Hepatocyte (in vitro differentiated cells): ENCODE measurements at places on chromosomes 2 and 18. TPM values are rescaled to one million over a fixed set of nuclear protein-coding genes. Genes with fewer than 3 reads are reported as not detected.

Gene CCDC85A
- total RNA-seq = 2.5 and 3.0 TPM in 2 replicates

Gene HOXD3
- total RNA-seq = 0.13 and 0.20 TPM in 2 replicates

Gene GPR45
- total RNA-seq = not detected in 2 replicates

- no peaks in the 10 kb centered on the region for H3K4me1 ChIP-seq
- no peaks in the 10 kb centered on the region for H3K27me3 ChIP-seq
- DNase-seq = no peak
These were observed 33.6 kb downstream of the INPP5D start for GRCh38 chr2:233093721-233094120.

DNA sequence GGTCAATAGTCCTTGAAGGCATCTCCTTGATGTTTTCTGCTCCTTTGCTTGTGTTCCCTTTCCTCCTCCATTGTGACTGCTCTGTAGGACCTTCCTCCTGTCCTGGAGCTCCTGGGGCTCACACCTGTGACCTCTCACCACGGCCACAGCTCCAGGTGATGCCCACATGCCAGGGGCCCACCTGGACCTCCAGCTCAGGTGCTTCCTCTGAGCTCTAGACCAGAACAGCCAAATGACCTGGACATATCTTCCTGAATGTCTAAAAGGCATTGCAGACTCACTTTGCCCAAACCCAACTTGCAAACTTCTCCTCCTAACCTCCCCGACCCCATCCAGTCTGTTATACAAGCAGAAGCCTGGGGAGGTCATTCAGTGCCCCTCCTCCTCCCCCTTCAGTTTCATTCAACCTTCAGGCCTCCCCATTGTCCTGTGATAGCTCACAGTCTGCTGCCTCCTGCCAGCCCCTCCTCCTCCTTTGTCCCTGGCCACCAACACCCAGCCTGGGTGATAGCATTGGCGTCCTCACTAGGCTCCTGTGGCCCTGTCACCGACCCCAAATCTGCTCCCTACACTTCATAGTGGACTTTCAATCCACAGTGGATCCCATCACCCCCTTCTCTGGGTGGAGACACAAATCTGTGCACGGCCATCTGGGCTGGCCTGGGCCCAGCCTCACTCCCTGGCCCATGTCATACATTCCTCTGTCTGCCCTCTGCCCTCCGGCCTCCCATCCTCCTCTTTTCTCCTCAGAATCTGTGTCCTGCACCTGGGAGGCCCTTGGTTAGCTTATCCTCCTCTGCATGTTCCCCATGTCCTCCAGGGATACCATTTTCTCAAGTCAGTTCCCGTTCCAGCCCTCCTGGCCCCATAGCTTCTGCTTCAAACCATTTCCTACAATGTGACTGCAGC lies 310.4 kb upstream of the HDAC4 start:
- no peaks in the 10 kb centered on the region for H3K36me3 ChIP-seq
- H3K27ac ChIP-seq = no peak overlapping the region
- H3K4me3 ChIP-seq = no peak overlapping the region
- DNase-seq = no peak
- H3K4me1 ChIP-seq = peaks cover 3% of the 10 kb centered on the region
- no peaks in the 10 kb centered on the region for H3K27me3 ChIP-seq
